Lung microvascular endothelial cell (primary cell): ENCODE measurements at places on chromosomes 2 and 18.

GRCh38 chr18:9824474-9824832, 61.3 kb upstream of the TXNDC2 start:
- no peak for DNase-seq

DNA sequence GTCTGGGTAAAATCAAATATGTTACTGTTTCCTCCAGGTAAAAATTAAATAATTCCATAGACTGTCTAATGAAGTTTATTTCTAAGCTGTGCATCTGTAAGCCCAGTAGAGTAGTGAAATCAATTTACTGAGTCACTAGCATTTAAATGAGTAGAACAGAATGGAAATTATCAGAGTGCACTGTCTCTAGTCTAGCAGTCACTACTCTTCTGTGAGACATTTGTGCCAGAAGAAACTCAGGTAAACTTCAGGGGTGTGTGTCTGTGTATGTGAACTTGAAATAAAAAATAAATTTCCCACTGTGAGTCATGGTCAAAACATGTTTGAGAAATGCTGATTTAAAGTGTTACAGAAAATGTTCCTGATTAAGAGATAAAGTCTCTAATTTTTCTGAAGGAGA, 146.4 kb downstream of the RIF1 start:
- no peak for DNase-seq

DNA sequence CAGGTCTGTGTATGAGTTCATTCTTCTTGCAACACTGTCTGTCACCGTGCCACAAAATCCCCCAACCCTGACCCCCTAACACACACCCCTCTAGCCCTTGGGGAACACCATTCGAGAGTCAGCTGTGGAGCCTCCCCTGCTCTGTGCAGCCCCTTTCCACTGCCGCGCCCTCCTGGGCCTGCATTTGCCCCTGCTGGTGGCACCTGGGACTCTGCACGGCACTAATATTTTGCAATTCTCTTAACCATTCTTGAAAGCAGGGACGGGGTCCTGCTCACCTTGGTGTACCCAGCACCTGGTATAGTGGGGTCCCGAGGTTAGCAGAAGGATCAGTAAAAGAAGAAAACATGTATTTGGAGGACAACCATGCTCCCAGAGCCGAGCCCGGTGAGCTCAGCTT, 124.0 kb downstream of the HDAC4 start:
- DNase-seq, result no peak

- DNase-seq, result no peak
Measured at GRCh38 chr2:203897544-203897943, 30.0 kb downstream of the CTLA4 start.

GRCh38 chr2:31051258-31052140, 86.7 kb downstream of the GALNT14 start:
- no peak for DNase-seq

- peak; percentile 70 for DNase-seq
Measured at GRCh38 chr2:204108330-204108751, 171.8 kb downstream of the ICOS start.

- DNase-seq, result no peak
Measured at GRCh38 chr2:170717991-170718589, 3.0 kb downstream of the SP5 start.
